Heart right ventricle (tissue), 16 donors: ENCODE measurements at places on chromosomes 12 and 14.

- peak; percentile 24 for DNase-seq
Observed at GRCh38 chr14:81427348-81428058, 27.4 kb upstream of the STON2 start.

DNA sequence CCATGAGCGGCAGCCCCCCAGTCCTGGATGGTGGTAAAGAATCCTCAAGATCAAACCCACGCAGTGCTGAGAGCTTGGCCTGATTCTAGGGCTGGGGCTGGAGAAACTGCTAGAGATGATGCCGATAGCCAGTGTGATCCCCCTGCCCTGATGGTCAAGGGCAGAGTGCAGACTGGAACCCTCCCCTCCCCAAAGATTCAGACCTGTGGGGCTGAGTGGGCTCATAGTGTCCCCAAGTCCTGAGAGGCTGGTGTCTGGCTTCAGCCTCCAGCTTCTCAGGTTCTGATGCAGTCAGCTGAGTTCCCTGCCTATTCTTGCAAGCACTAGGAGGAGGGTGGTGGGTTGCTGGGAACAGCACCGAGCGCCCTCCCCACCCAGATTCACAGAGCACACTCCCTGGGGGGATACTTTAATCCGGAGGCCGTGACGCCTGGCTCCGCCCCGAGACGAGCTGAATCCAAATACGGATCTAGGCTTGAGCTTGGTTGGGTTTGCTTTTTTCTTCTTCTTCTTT is 11.9 kb downstream of the RHOF start:
- no peak for DNase-seq

- DNase-seq = no peak
Observed at GRCh38 chr12:54572881-54573280, 15.6 kb downstream of the PPP1R1A start.

DNA sequence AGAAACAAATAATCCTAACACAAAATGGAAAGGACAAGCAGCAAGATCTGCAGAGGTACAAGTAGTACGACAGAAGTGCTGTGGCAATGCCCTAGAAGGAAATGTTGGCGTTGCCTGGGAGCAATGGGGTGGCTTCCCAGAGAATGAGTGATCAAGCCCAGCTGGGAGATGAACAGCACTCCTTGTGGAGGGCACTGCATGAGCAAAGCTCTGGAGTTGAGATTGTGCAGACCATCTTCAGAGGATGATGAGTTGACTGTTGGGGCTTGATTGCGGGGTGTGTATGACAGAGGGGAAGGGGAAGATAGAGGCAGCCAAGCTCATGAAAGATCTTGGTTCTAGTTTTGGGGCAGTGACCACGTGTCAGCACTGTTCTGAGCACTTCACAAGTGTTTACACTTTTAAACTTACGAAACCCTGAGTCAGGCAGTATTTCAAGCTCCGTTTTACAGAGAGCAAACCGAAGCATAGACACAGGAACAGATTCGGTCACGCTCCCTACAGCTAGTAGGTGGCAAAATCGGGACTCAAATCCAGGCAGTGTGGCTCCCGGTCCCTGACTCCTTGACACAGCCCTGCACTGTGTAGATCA is 127.2 kb upstream of the LHX5 start:
- no peak for DNase-seq

GRCh38 chr12:130162267-130162666 is at the start of gene FZD10:
TSS of gene FZD10 (plus strand) at chr12:130162464. CDS start at chr12:130162943, 479 bp downstream.
- DNase-seq = peak; percentile 40

DNA sequence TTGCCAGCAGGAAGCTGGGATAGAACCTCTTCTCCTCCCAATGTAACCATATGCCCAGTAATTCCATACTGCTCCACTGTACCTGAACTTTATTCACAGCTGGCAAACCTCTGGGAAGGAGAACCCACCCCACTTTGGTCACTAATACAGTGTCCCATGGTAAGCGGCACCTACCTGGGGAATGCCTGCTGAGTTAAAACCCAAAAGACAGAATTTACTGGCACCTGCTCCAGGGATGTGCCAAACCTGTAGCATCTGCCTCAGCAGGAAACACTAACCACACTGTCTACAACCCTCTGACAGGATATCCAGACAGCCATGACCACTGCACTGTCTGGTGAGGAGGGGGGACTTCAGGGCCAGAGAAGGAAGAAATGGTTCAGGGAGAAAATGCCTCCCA is 26.6 kb downstream of the DDX24 start:
- no peak for DNase-seq

GRCh38 chr12:4215229-4216186 is 58.1 kb upstream of the CCND2 start:
- DNase-seq = peak; percentile 57

- no peak for DNase-seq
Observed at GRCh38 chr12:86138770-86139169, 117.4 kb downstream of the MGAT4C start.

DNA sequence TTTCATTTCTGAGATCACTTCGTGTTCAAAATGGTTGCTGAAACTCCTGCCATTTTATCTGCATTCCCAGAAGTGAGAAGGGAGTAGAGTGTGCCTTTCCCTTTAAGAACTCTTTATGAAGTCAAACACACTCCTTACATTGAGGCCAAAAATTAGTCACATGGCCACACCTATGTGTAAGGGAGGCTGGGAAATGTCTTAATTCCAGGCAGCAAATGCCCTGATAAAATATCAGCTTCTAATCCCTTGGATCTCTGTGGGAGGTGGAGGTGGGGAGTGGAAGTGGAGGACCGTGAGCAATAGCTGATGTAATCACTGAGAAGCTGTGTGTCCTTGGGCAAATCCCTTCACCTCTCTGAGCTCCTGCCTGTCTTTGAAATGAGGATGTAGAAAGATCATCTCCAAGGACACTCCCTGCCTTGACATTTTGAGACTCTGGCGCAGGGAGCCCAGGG is 22.7 kb upstream of the ANKRD9 start:
- DNase-seq = no peak

- no peak for DNase-seq
Observed at GRCh38 chr12:75568393-75568792, 57.0 kb upstream of the KRR1 start.

- no peak for DNase-seq
Observed at GRCh38 chr12:130339951-130340350, 2.3 kb downstream of the PIWIL1 start.

DNA sequence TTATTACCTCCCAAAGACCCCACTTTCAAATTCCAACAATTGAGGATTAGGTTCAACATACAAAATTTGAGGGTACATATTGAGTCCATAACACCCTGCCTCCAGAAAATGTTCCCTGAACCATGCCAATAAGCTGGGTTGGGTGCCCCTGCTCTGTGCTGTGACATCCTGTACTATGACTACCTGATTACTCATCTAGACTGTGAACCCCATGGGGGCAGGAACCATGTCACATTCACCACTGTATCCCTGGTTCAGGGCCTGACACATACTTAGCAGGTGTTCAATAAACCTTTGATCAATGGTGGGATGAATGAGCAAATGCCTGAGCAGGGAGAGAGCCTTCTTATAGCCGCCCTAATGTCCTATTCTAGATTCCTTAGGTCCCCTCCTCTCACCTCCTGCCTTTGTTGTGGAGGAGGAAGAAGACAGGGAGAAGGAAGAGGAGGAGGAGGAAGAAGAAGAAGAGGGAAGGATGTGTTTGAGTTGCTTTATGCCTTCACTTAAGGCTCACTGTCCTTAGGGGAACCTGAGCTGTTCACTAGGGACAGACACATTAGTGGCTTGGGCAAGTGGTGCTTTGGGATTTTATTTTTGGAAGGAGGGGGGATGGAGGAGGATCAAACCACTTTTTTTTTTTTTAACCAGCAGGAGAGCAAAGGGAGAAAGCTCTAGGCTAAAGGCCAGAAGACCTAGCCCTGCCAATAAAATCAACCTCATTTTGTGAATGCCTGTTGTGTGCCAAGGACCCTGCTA is 21.3 kb downstream of the GPR68 start:
- DNase-seq = no peak

DNA sequence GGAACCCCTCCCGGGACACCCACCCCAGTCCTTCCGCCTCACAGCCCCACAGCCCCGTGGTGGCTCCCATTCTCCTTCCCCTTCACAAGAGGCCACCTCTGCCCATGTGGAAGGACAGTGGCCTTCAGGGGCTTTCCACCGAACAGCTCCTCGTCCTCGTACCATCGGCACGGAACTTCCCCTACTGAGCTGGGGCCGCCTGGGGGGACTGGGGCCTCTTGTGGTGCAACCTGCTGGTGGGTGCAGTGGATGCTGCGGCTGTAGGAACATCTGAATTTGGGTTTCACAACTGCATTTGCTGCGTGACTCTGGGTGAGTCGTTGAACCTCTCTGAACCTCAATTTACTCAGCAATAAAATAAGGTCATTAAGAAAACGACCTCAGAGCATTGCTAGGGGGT is 50.9 kb downstream of the RFLNA start:
- DNase-seq = no peak

GRCh38 chr12:19382563-19382962 is 56.7 kb upstream of the AEBP2 start:
- DNase-seq = no peak

GRCh38 chr12:111616177-111616623 is 17.1 kb upstream of the ATXN2 start:
- DNase-seq = no peak
